ENCODE measurements at places on chromosomes 2 and 18. TPM values are rescaled to one million over a fixed set of nuclear protein-coding genes. Genes with fewer than 3 reads are reported as not detected.

Gene FSHR
- total RNA-seq = not detected

Gene TRIM43
- not detected for total RNA-seq

Gene CNDP2
- 206 TPM for total RNA-seq

Gene KLHL29
- 2.9 TPM for total RNA-seq

Gene EVA1A
- total RNA-seq = 0.77 TPM

Gene MBD5
- 29.6 TPM for total RNA-seq

Gene NOL4
- total RNA-seq = 1.3 TPM

Gene SPRED2
- 36.9 TPM for total RNA-seq

Gene IL36B
- total RNA-seq = not detected

Gene FAM98A
- 23.1 TPM for total RNA-seq

DNA sequence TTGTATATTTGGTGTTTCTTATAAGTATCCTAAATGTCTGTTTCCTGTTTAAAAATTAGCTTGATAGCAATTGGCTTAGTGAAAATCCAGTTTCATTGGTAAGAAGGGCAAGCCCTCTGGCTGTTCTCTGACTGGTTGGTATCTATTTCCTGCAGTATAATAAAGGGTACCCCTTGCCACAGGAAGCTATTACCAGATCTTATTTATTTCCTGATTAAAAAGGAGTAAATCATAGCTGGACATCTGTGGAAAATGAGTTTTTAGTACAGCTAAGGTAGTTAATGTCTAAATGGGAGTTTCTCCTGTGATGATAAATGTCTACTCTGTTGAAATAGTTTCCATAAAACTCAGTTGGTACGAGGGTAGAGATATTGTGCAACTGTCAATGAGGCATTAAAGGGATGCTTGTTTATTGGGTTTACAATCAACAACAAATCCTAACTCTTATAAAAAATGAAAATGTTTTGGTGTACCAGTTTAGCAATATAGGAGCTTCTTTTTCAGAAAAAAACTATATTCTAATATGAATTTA lies 58.7 kb downstream of the FASTKD2 start:
- no peak overlapping the region for H3K27ac ChIP-seq
- H3K4me3 ChIP-seq = no peak overlapping the region
- no peaks in the 10 kb centered on the region for H3K36me3 ChIP-seq
- H3K4me1 ChIP-seq = no peaks in the 10 kb centered on the region

GRCh38 chr2:64054161-64054915 lies 35.1 kb upstream of the VPS54 start:
- DNase-seq = no peak
- H3K27ac ChIP-seq = no peak overlapping the region
- no peaks in the 10 kb centered on the region for H3K36me3 ChIP-seq
- H3K4me1 ChIP-seq = no peaks in the 10 kb centered on the region
- no peak overlapping the region for H3K4me3 ChIP-seq

GRCh38 chr2:55047677-55048299 lies 2.5 kb downstream of the RTN4 start:
- H3K27me3 ChIP-seq = no peaks in the 10 kb centered on the region
- H3K36me3 ChIP-seq = no peaks in the 10 kb centered on the region
- H3K27ac ChIP-seq = peak overlapping the region; percentile 100
- no peaks in the 10 kb centered on the region for H3K4me1 ChIP-seq
- H3K4me3 ChIP-seq = peak overlapping the region; percentile 92

GRCh38 chr18:26689226-26689879 lies 141.0 kb upstream of the KCTD1 start:
- H3K4me1 ChIP-seq = no peaks in the 10 kb centered on the region
- H3K27ac ChIP-seq = no peak overlapping the region

Data from colonic mucosa (tissue), 4 donors.